HFF-Myc (cell line): ENCODE measurements at places on chromosomes 3 and 15.

DNA sequence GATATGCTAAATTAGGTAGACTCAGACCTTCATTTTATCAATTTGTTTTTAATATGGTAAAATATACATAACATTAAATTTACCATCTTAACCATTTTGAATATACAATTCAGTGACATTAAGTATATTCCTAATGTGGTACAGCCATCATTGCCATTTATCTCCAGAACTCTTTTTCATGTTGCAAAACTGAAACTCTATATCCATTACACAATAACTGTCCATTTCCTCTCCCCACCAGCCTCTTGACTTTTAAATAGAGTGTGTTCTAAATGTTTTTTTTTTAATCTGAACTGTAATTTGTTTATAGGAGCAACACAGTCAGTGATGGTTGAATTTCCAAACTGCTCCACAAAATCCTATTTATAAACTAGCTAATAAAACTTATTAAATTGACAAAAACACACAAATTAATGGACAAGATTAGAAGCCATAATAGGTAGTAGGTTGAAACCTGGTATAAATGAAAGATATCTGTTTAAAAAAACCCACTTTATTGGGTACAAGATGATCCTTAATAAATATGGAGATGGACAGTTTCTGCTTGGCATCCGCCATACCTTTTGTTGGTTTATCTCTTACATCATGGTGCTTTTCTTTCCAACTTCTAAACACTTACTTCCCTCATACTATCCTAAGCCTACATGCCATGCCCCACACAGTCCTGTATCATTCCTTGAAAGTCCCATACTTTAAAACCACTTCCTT lies 142.4 kb downstream of the ZPLD1 start:
- no peak for DNase-seq

DNA sequence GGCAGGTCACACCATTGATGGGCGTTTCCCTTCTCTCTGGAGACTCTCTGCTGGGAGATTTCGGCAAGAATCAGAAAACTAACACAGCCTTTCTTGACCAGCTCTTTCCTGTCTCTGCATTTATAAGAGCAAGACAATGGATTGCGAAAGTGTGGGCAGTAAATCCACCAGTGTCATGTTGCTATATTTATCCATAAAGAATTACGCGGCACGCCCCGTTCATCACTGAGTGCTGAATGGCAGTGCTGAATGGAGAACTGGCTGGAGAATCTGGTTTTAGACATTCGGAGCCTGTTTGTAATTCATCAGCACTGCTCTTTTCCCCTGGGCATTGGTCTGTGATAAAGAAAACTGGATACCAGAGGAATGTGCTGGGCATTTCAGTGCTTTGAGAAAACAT lies 2.0 kb upstream of the CEMIP start:
- no peak for DNase-seq

DNA sequence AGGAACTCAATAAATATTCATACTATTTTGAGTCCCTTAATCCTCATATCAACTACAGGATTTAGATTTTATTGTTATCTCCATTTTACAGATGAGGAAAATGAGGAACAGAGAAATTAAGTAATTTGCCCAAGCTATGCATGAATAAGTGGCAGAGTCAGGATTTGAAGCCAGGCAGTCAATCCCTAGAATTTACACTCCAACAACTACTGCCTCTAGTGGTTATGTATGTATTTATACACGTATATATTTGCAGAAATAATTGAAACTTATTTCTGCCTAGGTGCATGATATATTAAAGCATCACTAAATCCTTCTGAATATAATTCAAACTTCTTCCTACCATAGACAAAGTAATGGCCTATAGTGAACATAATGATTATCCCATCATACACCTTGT lies 137.4 kb downstream of the SERPINI1 start:
- no peak for DNase-seq

DNA sequence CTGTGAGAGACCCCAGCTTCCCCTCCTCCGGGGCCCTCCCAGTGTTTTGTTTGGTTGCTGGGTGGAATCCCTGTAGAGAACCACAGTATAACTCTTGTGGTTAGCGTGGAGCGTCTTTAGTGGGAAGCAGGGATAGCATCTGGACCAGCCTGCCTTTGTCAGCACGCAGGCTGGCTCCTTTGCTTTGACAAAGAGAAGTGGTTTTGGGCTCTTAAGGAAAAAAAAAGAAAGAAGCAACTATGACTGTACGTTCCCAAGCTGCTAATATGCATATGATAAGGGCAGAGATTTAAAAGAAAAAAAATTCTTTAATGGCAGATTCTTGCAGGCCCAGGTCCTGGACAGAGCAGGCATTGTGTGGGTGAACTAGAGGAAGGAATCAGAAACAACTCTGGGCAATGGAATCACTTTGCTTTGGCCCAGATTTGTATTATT lies 340.8 kb upstream of the CTDSPL start:
- no peak for DNase-seq

- no peak for DNase-seq
These were observed 16.5 kb downstream of the UROC1 start for GRCh38 chr3:126501054-126501453.

GRCh38 chr3:62718515-62719320 lies 156.5 kb downstream of the CADPS start:
- no peak for DNase-seq

- DNase-seq = no peak
These were observed 120.4 kb upstream of the MEF2A start for GRCh38 chr15:99445272-99445850.

DNA sequence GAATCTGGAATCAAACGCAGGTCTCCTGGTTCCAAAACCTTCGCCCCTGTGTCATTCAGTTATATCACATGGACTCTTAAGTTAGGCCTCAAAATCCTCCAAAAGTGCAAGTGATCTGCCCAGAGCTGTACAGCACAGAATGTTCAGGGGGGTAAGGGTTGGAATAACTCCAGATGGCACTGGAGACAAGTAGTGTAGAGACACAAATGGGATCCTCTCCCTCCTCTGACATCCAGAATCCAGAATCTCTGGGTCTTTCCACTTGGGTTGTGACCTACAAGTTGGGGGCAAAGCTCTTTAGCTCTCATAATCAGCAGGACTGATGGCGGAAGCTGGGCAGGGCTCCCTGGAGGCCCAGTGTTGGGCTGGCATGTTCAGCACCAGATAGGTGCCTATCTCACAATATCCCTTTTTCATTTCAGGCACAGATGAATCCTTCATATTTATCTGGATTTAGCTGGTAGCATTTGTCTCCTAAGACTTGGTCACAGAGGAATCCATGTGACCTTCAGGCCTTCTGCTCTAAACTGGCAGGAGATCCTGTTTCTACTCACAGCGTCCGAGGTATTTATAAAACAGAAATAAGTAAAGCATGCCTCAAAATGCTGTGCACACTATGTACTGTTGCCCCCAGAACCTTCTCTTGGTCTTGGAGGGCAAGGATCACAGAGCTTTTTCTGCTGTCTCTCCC lies 15.4 kb downstream of the ABHD2 start:
- DNase-seq = no peak

GRCh38 chr3:71050538-71051258 lies 532.8 kb downstream of the FOXP1 start:
- DNase-seq = no peak

DNA sequence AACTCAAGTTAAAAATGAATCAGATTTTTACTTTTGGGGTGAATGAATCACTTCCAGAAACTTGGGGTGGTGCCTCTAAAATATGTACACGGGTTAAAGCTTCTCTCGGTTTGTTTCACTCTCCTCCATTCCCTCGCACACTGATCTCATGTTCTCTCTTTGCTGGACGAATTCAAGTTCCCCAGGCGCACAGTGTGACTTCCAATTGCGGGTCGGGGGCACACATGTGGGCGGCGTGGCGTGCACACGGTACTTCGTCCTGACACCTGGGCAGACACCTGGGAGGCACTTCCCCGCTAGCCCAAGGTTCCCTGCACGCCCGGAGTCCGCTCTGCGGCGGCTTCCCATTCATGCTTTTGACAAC lies 692 bp downstream of the SCAANT1 start:
- DNase-seq = no peak

GRCh38 chr3:44359146-44359751 lies 20.7 kb downstream of the TCAIM start:
- DNase-seq = no peak

DNA sequence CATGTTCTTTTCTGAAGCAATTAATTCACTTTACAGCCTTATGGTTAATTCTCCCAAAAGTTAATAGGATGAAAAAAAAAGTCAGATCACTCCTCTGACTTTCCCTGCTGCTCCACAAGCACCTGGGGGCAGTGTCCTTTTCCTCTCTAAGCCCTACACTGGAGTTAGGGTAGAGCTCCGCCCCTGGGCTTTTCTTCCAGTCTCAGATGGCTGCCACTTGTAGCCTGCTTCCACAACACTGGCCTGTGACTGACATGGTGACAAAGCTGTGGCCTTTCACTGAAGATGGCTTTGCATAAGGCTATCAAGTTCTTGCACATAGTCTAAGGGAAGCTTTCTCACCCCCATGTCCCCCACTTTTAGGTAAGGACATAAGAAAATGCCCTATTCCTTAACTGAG lies 1.3 kb upstream of the MON1A start:
- no peak for DNase-seq

- no peak for DNase-seq
These were observed 1.1 kb downstream of the FAM131A start for GRCh38 chr3:184338511-184338945.

DNA sequence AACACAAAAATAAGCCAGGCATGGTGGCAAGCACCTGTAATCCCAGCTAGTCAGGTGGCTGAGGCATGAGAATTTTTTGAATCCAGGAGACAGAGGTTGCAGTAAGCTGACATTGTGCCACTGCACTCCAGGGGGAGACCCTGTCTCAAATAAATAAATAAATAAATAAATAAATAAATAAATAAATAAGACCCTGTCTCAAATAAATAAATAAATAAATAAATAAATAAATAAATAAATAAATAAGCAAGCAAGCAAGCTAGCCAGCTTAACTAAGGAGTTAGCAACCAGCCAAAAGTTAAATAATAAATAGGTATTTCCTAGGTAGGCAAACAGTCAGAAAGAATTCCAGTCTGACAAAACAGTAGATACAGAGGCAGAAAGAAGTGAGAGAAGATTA lies 123.9 kb downstream of the GALK2 start:
- no peak for DNase-seq

GRCh38 chr3:33093847-33094246 lies 3.1 kb downstream of the GLB1 start:
- DNase-seq = no peak

GRCh38 chr3:16060358-16060852 lies 114.1 kb upstream of the GALNT15 start:
- peak; percentile 100 for DNase-seq

GRCh38 chr15:52185151-52185561 lies 6.0 kb downstream of the GNB5 start:
- DNase-seq = no peak

DNA sequence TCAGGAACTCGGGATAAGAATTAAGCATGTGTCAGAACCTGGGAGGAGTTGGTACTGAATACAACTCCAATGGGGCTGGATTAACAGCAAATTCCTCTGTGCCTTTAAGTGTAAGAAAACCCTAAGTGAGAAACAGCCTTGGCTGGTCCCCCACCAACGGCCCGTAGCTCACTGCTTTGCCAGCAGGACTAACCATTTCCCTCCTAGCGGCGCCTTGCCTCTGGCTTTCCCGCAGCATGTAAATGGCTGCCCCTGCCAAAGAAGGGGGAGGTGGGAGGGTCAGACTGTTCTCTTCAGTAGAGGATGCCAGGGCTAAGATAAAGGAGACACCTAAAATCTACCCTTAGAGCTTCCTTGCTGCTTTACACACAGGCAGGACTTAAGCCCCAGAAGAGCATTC lies 51.0 kb upstream of the SH3GL3 start:
- DNase-seq = no peak

GRCh38 chr15:101129851-101130380 lies 121.9 kb downstream of the CHSY1 start:
- DNase-seq = no peak

- DNase-seq = no peak
These were observed 51.9 kb downstream of the RASA2 start for GRCh38 chr3:141538568-141539240.

GRCh38 chr3:119177321-119177720 lies 3.9 kb downstream of the UPK1B start:
- no peak for DNase-seq

GRCh38 chr3:16485395-16485992 lies 28.0 kb downstream of the RFTN1 start:
- DNase-seq = no peak

DNA sequence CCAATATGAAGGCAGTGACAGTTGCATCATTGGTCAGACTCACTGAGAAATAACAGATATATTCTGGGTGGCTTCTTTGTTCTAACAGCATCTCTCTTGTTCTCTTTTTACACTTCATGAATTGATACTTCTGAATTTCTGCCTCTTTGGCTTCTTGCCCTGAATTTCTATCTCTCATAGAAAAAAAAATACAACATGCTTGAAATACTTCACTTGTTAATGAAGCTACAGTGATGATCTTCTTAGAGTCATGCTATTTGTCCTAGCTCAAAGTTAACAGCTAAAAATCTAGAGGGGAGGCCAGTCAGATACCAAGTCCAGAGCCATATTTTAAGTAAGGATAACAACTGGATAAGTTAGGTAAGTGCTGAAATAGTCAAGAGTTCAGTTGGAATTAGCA lies 597.2 kb upstream of the AGTR1 start:
- no peak for DNase-seq

- DNase-seq = no peak
These were observed 36.7 kb downstream of the MEGF11 start for GRCh38 chr15:66216806-66217205.

DNA sequence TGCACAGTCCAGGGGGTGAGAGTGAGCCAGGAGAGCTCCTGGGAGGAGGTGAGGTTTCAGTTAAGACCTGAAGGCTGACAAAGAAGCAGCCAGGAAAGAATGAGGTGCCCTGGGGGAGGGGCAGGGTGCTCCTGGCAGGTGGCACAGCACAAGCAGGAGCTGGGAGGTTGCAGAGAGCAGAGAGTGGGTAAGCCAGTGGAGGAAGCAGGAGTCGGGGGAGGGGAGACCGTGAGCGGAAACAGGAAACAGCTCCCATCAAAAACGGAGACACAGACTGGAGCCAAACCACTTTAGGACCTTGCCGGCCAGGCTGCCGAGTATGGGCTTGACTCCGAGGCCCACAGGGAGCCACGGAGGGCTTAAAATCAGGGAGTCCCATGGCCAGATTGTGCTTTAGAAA lies 12.1 kb upstream of the FBLN2 start:
- no peak for DNase-seq

GRCh38 chr15:69390575-69390974 lies 23.6 kb upstream of the KIF23 start:
- DNase-seq = no peak

- no peak for DNase-seq
These were observed 157.6 kb upstream of the CTDSPL start for GRCh38 chr3:37704064-37704463.

DNA sequence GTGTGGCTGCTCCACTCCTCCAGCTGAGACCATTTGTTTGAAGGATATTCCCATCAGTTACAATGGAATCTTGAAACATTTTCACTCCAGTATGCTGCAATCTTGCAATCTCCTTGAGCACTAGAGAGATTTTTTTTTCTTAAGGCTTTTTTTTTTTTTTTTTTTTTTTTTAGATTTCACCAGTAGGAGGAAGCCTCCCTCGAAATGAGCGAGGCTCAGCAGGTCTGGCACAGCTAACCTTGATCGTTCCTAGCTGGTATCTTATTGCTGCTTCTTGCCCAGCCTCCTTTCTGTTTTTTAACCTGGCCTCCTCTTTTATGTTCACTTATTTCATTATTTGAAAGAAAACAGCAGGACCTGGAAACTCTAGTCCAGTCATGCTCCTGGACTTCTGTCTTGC lies 48.1 kb downstream of the RAP2B start:
- DNase-seq = no peak

GRCh38 chr3:113254171-113254947 lies 43.0 kb downstream of the BOC start:
- no peak for DNase-seq

- DNase-seq = no peak
These were observed 86.9 kb upstream of the PRR23E start for GRCh38 chr3:127106053-127106452.

- no peak for DNase-seq
These were observed 289.6 kb upstream of the LRRN1 start for GRCh38 chr3:3509665-3510064.
